Small intestine (tissue), 16 donors: ENCODE measurements at places on chromosomes 4 and X.

DNA sequence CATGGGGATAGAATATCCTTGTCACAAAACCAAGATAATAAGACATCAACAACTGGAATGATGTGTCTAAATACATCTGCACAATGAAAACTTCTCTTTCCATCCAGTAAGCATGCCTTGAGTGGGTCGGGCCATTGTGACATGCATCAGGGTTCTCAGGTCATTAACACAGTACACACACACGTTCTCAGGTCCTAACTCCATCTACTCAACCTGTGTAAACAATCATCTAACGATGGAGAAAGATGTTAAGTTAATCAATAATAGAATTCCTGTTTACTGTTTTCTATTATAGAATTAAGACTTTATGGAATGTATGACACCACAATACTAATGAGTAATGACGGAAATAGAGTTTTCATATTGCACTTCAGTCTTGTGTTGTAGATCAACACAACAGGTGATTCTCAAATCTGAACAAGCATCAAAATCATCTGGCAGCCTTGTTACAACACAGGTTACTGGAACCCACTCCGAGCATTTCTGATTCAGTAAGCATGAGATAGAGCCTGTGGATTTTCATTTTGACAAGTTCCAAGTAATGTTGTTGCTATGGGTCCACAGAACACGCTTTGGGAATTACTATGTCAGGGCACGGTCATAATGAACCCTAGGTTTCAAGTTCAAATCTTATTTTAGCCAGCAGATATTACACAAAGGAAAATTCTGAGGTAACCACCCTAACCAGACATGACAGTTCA, 315.8 kb upstream of the TEX13C start:
- no peak for DNase-seq

DNA sequence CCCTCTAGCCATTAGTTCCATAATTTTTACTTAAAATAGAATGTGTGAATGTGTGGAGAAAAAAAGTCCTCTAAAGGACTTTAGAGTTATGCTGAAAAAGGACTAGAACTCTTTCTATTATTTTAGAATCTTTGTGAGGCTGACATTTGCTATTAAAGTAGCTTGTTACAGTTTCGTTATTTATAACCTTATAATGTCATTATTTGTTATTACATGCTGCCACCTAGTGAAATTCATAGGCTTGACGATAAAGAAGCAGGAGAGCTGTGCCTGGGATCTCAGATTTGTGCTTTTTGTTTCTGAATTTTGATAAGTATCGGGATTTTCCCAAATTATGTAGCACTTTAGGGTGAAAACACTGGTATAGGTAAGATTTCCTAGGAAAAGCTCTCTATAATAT, 38.5 kb upstream of the TAPT1 start:
- DNase-seq: peak; percentile 56

- peak; percentile 22 for DNase-seq
Observed at GRCh38 chrX:124346117-124346876, at the start of gene SH2D1A. TSS of gene SH2D1A (plus strand) at chrX:124346563. CDS start at chrX:124346643, 80 bp downstream.

DNA sequence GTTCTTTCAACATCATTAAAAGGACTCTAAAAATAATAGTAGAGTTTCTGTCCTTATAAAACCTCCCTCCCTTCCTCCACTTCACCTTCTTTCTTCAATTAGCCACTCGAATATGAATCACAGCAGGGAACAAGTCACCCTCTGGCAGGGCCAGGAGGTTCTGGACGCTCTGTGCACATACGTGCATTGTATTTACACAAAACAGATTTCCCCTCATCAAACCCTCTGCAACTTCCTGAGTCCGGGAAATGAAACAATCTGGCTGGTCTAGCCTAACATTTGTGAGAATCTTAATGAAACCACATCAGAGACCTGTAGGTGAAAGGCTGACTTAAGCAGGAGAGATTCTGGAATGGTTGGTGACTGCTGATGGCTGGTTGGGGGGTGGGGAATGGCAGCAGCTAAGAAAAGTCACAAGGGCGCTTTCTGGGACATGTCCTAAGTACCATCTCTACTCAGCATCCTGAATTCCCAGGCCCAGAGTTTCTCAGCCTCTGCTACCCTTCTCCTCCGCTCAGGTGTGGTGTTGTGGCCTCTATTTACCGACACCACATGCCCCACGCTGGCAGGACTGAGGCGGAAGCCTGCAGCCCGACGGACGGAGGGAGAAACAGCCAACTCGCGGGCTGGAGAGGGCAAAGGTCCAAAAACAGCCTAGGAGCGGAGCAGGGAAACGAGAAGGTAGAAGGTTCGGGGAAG, 1.0 kb downstream of the ZDHHC9 start:
- peak; percentile 70 for DNase-seq

DNA sequence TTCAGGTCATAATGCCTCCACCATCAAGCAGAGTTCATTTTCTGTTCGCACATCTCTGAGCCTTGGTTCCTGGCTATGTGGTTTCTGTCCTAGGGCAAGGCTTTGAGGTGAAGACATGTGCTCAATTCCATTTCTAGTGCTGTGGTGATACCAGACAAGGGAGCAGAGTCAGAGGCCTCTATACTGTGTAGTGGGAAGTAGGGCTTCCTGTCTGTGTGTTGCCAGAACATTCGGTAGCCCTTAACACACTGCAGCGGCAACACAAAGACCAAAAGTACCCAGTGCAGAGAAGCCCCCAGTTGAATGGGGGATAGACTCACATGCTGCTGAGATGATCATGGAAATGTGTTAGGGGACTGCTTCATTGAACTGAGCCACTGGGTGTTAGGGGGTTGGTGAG, 56.4 kb downstream of the STARD8 start:
- no peak for DNase-seq

DNA sequence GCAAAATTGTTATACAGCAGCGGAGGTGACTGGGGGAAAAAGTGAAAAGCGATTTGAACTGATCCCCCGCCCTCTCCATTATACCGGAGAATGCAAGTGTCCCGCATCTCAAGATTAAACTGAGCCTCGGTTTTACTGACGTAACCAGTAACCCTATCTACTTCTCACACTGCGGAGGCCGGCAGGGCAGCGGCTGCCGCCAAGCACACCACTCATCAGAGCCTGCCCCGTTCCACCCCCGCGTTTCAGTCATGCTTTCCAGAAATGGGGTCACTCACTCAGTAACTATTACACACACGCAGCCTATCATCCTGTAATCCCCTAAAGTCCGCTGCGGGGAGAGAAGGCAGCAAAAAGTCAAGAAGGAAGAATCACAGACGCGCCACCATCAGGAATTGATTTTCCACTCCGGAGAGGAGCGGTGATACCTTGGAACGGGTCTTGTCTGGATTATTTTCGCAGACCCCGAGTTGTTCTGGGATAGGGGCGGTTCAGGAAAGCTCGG, 1.4 kb downstream of the RPS6KA3 start:
- DNase-seq: peak; percentile 63

DNA sequence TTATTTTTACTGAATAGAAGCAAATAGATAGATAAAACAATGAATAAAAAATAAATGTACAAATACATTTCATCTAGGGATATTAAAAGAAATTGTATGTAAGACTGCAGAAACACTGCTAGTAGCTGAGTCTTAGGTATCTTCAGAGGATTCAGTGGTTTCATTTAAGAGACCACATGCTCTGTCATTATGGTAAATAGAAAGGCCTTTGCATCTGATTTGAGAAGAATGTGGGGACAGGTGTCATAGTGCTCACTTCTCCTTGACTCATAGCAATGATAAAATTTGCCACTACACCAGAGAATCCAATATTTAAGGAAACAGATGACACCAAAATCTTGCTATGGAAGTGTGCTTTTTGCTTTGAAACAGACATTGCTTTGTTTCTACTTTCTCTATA, 59.8 kb upstream of the PPP1R2C start:
- DNase-seq: no peak

DNA sequence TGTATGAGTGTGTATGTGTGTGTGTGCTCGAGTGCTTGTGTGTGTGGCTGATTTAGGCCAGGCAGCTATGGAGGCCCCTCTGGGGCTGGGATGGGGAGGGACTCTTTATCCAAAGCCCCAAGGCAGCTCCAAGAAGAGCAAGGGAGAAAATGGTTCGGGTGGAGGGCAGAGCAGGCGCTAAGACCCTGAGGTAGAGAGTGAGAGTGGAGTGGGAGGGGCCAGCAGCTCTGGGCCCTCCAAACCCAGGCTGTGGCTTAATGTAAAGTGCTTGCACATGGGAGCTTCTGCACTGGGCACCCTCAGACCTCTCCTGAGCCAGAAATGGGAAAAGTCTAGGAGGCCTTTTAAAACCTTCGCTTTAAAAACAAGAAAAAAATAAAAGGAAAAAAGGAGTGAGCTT, 233.5 kb upstream of the PSAPL1 start:
- DNase-seq: no peak

DNA sequence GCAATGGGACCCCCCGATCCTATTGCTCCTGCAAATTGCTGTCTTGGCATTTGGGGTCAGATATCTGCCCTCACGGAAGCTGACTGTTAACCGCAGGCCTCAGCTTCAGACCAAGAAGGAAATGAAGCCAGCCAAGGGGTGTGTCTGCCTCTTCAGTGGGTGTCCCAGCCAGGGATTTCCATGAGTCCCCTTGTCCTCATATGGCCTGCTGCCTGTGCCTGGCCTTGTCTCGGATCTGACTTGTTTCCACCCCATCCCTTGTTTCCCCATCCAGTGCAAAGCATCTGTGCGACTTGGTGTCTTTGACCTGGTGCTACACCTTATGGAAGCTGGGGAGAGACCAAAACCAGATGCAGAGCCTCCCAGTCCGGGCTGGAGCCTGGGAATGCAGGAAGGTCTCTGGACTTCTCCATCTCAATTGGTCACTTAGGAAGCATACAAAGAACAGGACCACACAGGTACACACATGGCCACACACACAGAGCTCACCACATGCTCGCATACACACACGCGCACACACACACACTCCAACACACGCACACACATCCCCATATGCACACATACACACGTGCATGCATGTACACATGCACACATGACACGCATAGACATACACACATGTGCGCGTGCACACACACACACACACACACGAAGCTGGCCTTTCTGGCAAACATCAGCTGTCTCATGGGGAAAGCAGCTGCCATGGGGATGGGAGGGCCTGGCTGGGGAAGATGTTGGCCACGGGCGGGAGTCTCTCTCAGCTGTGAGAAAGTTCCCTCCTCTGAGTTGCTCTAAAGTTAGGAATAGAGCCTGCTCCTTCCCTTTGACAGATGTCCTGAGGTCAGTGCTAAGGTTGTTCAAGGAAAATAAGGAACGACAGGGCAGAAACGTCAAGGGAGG, 65.5 kb downstream of the CRMP1 start:
- DNase-seq: no peak

- DNase-seq: peak; percentile 33
Observed at GRCh38 chrX:72714478-72714916, 391 bp upstream of the PHKA1 start.

DNA sequence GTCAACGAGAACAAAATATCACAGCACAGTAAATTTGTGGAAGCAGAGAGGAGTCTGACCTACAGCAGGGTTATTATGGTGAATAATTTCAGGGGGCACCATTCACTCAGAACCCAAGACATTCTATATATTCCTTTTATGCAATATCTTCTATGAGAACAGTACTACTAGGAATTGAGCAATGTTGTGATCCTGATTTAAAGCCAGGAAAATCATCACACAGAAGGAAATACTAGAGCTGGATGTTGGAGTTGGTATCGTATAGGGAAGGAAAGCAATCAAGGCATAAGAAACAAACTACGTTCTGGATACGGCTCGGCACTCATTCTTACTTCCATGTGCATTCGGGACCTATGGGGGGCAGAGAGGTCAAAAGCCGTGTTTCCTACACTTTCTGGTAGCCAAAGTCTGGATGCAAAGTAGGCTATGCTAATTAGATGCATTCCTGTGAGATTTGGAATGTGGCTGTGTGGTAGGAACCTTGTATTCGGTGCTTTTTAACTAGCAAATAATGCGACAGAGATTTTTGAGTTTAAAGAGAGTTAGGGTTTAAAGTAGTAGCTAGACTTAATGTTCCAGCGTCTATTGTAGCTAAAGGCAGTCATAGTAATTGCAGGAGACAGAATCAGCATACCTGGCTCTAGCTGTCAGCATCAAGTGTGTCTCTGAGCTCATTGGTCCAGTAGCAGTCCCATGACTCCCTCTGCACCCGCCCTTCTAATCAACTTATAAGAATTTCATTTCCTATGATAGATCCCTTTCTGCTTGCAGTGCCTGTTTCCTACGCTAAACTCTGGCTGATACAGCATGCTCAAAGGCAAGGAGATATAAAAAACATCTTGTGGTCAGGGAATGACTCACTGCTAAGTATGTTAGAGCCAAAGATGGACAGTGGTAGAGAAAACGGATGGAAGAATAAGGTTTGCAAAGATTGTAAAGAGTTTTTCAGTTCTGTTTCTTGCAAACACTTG, 43.3 kb upstream of the PDGFC start:
- DNase-seq: no peak

DNA sequence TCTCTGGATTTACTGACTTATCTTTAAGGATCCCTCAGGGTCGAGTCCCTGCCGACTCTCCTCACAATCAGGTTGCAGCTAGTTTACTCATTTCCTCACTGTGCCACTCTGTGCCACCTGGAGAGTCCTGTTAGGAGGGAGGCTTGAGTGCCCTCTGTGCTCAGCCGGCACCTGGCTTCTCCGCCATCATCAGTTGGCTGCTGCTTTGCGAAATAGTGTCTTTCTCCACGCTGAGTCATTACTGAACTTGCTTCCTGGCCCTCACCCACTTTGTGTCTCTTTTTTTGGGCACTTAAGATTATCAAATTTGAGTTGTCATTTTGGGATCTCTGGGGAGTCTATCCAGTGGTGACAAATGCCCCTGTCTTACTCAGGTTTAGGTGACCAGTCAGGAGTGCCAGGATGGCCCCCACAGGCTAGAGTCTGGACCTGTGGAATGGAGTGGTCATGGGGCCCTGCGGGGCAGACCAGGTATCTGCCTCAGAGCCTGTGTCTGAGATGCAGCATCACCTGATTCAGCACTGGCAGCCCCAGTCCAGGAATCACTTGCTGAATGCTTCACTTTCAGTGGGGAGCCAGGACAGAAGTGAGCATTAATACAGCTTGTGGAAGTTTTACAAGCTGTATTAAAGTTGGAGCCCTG, 37.7 kb downstream of the JADE1 start:
- no peak for DNase-seq

- DNase-seq: peak; percentile 63
Observed at GRCh38 chr4:78439328-78439727, 112.2 kb upstream of the ANXA3 start.

DNA sequence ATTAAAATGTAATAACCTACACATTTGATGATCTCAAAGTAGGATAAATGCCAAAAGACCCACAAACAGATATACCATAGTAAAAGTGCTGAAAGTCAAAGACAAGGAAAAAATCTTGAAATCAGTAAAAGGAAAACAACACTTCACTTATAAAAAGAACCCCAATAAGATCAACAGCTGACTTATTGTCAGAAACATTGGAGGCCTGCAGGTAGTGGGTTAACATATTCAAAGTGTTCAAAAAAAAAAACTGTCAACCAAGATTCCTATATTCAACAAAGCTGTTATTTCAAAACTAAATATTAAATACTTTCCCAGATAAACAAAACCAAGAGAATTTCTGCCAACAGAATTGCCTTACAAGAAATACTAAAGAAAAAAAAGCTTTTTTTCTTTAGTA, 347.1 kb downstream of the GUCY2F start:
- no peak for DNase-seq
